Calu3 (cell line): ENCODE measurements at places on chromosomes 7 and 10.

DNA sequence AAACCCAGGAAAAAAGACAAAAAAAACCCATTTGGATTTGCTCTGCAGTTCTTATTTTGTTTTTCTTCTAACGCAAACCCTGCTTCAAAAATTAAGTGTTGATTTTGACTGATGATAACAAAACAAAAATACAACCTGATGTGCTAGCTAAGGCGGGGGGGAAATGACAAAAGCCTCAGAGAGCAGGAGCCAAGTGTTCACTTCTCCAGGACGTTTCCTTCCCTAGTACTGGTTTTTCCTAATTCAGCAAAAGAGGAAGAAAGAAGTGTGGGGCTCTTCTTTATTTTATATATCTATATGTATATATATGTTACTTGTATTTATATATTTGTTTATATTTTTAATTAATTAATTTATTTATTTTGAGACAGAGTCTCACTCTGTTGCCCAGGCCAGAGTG is 28.0 kb downstream of the SNX10 start:
- no peak for DNase-seq
- H3K36me3 ChIP-seq, result no peaks in the 10 kb centered on the region
- no peaks in the 10 kb centered on the region for H3K27me3 ChIP-seq
- no peak overlapping the region for H3K4me3 ChIP-seq

GRCh38 chr10:102593074-102593803 is 51.0 kb upstream of the TRIM8 start:
- no peaks in the 10 kb centered on the region for H3K27me3 ChIP-seq
- no peaks in the 10 kb centered on the region for H3K36me3 ChIP-seq
- no peak overlapping the region for H3K27ac ChIP-seq
- H3K4me3 ChIP-seq, result no peak overlapping the region
- no peak for DNase-seq

DNA sequence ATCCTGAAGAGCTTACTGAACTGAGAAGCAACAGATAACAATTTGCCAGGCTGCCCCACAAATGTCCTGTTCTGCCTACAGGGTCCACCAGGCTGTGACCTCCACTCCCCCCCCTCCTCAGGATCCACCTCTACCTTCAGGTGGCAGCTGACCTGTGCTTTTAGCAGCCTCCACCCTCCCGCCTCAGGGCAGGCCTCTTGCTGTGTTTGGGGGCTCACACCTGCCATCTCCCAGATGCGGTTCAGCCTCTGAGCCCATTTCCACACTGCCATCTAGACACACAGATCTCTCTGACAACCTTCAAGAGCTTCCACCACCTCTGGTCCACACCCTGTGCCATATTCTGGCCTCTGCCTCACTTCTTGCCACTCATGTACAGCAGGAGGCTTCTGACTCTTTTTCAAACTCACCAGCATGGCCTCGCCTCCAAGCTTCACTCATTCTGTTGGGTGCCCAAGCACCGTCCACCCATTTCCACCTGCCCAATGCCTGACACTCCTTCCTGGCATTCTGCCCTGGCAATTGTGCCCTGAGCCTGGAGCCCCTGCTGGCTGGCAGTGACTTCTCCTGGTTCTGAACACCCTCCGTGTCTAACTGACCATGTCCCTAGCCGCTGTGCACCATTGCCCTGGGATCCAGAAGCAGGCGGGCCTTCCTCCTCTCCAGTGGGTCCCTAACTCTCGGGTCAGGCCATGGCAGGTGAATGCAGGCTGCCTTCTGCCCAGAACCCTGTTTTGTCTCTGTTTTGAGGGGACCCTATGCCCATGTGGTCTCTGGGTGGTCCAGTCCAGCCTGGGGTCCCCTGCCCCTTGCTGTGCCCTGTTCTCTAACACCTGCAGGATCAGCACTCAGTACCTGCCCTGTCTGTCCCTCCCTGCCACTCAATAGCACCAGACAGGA is 18.5 kb downstream of the TMEM72 start:
- H3K27me3 ChIP-seq, result no peaks in the 10 kb centered on the region
- H3K4me3 ChIP-seq, result no peak overlapping the region
- no peaks in the 10 kb centered on the region for H3K4me1 ChIP-seq
- DNase-seq, result no peak
- no peaks in the 10 kb centered on the region for H3K36me3 ChIP-seq
- no peak overlapping the region for H3K27ac ChIP-seq

- H3K27me3 ChIP-seq, result no peaks in the 10 kb centered on the region
- no peak overlapping the region for H3K4me3 ChIP-seq
- H3K27ac ChIP-seq, result no peak overlapping the region
- no peaks in the 10 kb centered on the region for H3K4me1 ChIP-seq
- H3K36me3 ChIP-seq, result peaks cover 4% of the 10 kb centered on the region
- no peak for DNase-seq
Measured at GRCh38 chr7:8115547-8116402, 146.2 kb downstream of the ICA1 start.

GRCh38 chr7:71286336-71286735 is 154.4 kb downstream of the GALNT17 start:
- H3K4me3 ChIP-seq, result no peak overlapping the region
- no peaks in the 10 kb centered on the region for H3K27me3 ChIP-seq
- no peak for DNase-seq

GRCh38 chr7:110157631-110158362 is 933.1 kb upstream of the LRRN3 start:
- no peak for DNase-seq
- H3K4me3 ChIP-seq, result no peak overlapping the region
- no peaks in the 10 kb centered on the region for H3K36me3 ChIP-seq
- H3K27me3 ChIP-seq, result no peaks in the 10 kb centered on the region

GRCh38 chr10:44168478-44168877 is 216.4 kb downstream of the CXCL12 start:
- no peak overlapping the region for H3K27ac ChIP-seq
- H3K4me1 ChIP-seq, result no peaks in the 10 kb centered on the region
- H3K4me3 ChIP-seq, result no peak overlapping the region
- H3K36me3 ChIP-seq, result no peaks in the 10 kb centered on the region

DNA sequence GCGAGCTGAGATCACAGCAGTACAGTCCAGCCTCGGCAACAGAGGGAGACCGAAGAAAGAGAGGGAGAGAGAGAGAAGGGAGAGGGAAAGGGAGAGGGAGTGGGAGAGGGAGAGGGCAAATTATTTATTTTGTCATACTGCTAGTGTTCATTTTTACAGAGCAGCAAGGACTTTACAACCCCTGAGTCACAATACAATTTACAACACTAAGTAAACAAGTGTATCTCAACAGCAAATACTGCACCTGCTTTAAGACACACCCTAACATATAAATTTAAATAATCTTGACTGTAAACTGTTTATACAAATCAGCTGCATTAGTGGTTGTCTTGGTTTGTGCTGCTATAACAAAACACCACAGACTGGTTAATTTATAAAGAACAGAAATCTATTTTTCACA is 27.2 kb downstream of the HTR5A start:
- H3K36me3 ChIP-seq, result no peaks in the 10 kb centered on the region
- no peak for DNase-seq
- no peaks in the 10 kb centered on the region for H3K4me1 ChIP-seq
- H3K27ac ChIP-seq, result no peak overlapping the region

DNA sequence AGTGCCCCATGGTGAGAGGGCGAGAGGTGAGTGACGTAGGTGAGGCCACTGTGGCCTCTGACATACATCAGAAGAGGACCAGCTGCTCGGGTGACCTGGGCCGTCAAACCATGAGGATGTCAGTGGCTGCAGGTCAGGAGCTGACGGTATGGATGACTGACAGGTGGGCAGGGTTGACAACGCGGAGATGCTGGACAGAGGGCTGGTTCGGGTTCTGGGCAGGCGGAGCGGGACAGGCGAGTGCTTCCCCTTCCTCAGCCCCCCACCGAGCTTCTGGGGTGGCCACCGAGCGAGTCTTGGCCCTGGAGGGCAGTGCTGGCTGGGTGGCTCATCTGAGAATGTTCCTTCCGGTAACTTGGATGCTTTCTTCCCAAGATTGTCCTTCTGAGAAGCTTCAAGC is 91.8 kb downstream of the ACTR3B start:
- DNase-seq, result no peak
- peaks cover 5% of the 10 kb centered on the region for H3K36me3 ChIP-seq
- no peaks in the 10 kb centered on the region for H3K4me1 ChIP-seq
- no peaks in the 10 kb centered on the region for H3K27me3 ChIP-seq
- H3K27ac ChIP-seq, result no peak overlapping the region

GRCh38 chr7:142094861-142095260 is 16.7 kb upstream of the MGAM2 start:
- H3K4me3 ChIP-seq, result no peak overlapping the region
- H3K36me3 ChIP-seq, result no peaks in the 10 kb centered on the region
- DNase-seq, result no peak
- peaks cover 10% of the 10 kb centered on the region for H3K4me1 ChIP-seq
- no peak overlapping the region for H3K27ac ChIP-seq

GRCh38 chr7:131047651-131048304 is 279.9 kb upstream of the MKLN1 start:
- no peaks in the 10 kb centered on the region for H3K27me3 ChIP-seq
- DNase-seq, result no peak
- no peak overlapping the region for H3K4me3 ChIP-seq
- peaks cover 6% of the 10 kb centered on the region for H3K36me3 ChIP-seq
- H3K27ac ChIP-seq, result no peak overlapping the region
- peaks cover 3% of the 10 kb centered on the region for H3K4me1 ChIP-seq

DNA sequence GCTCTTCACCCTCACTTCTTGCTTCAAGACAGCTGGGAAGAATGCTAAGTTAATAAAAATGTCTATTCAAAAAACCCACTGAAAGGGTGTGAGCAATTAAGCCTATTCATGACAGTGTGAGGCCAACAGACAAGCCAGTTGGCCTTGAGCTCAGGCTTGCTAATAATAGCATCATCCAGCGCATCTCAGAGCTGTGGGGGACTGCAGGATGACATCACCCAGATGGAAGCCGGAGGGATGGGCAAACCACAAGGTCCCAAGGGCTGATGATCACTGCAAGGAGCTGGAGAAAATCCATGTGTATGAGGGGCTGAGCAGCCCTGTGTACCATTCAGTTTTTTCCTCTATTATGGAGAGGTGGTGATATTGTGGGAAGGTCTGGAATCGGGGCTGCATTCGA is 770.4 kb downstream of the TNS3 start:
- DNase-seq, result no peak
- H3K27me3 ChIP-seq, result no peaks in the 10 kb centered on the region
- no peaks in the 10 kb centered on the region for H3K4me1 ChIP-seq
- no peaks in the 10 kb centered on the region for H3K36me3 ChIP-seq
- H3K27ac ChIP-seq, result no peak overlapping the region

- no peak overlapping the region for H3K4me3 ChIP-seq
- H3K27me3 ChIP-seq, result no peaks in the 10 kb centered on the region
- peak; percentile 25 for DNase-seq
- H3K36me3 ChIP-seq, result peaks cover 5% of the 10 kb centered on the region
- peaks cover 35% of the 10 kb centered on the region for H3K4me1 ChIP-seq
Measured at GRCh38 chr7:151694828-151695580, 175.3 kb upstream of the RHEB start.
